ENCODE measurements at places on chromosomes 13 and 19.
A peak's percentile ranks its signal among the peaks of the same experiment; 100 is the strongest.

- peak; percentile 22 for DNase-seq
Measured at GRCh38 chr13:21297447-21297846, 121.0 kb downstream of the MRPL57 start.

GRCh38 chr13:59276436-59276835 is 887.3 kb downstream of the DIAPH3 start:
- peak; percentile 4 for DNase-seq

- no peak for DNase-seq
Measured at GRCh38 chr13:95382916-95383315, 81.7 kb upstream of the ABCC4 start.

DNA sequence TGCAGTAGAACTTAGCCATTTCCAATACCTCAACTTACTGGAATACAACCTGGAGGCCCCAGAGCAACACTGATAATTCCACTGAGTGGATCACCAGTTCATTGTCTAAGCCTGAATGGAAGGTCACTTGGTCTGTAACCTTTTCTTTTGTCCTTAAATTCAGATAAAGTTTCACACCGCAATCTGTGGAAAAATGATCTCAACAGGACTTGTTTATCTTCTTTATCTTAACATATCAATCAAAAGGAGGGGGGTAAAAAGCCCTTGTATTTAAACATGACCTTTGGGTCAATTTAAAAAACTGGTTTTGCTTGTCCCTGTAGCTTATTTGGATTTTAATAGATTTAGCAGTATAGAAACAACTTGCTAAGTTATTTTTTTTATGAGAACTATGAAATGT is 21.6 kb downstream of the SAE1 start:
- DNase-seq = no peak

DNA sequence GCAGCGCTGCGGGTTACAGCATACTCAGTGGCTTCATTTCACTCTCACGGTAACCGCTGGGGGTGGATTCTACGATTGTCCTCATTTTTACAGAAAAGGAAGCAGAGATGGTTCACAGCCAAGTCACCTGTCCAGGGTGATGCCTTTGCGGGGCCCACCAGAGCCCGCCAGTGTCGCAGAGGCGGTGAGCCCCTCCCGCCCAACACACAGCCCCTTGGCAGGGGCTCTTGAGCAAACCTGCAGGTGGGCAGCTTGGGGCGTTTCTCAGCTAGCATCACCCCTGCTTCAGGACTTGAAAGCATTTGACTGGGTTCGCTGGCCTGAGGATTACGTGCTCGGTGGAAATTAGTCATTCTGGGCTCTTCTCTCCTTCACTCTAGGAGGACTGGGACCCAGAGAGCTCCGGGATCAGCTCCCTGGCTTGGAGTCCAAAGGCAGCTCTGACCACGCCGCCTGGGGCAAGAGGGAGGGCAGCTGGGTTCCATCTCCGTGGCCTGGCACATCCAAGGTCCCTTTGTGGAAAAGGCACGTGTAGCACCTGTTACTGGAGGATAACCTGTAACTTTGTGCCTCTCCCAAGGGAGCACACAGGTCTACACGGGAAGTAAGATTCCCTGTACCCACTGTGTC is 62.5 kb upstream of the F7 start:
- DNase-seq = no peak

- no peak for DNase-seq
Measured at GRCh38 chr13:38687246-38688229, 661 bp downstream of the FREM2 start.

- DNase-seq = no peak
Measured at GRCh38 chr19:22545751-22546150, 88.4 kb upstream of the ZNF492 start.

GRCh38 chr19:44657211-44657921 is 13.7 kb downstream of the PVR start:
- peak; percentile 77 for DNase-seq

DNA sequence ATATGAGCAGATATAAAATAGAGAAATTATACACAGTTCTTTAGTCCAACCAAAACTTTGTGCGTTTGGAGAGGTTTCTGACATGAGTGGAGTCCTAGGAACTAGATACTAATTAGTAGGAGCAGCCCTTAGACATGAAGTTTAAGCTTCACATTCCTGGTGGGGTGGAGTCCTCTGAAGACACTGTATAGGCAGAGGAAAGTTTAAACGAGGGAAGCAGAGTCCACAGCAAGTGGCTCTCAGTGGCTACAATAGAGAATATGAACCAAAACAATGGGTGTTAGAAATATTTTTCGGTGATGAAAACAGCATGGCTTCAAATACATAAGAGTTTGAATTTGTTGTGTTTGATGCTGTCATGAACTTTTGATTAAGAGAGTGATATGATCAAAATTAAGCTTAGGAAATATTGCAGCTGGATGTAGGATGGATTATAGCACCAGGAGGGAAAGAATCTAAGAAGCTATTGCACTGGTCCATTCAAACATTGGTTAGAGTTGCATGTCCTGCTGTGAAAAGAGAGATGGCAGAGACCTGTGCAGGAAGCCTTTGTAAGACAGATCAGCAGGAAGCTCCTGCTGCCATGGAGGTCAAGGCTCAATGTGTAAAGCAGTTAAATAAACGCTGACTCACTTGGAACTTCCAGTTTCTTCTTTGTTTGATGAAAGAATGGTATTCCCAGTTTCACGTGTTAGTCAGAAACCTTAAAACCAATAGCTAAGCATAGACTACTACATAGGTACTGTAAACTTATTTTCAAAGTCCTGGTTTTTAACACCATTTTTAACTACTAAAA is 175.2 kb downstream of the TDRD3 start:
- peak; percentile 83 for DNase-seq

- DNase-seq = no peak
Measured at GRCh38 chr19:1474011-1474764, 4.8 kb downstream of the C19orf25 start.

GRCh38 chr19:53908935-53909415 is at the start of gene CACNG7:
Gene CACNG7, plus strand, starts transcription at chr19:53909278. Its CDS starts 3,554 bp downstream, at chr19:53912832.
- DNase-seq = no peak

- DNase-seq = peak; percentile 70
Measured at GRCh38 chr19:47512183-47512947, 2.5 kb downstream of the NAPA start.

- DNase-seq = no peak
Measured at GRCh38 chr19:1757468-1758230, 4.3 kb downstream of the ONECUT3 start.

GRCh38 chr13:77207943-77208342 is 119.0 kb downstream of the MYCBP2 start:
- peak; percentile 51 for DNase-seq

GRCh38 chr13:113597391-113598080 is 13.0 kb downstream of the TFDP1 start:
- DNase-seq = no peak

DNA sequence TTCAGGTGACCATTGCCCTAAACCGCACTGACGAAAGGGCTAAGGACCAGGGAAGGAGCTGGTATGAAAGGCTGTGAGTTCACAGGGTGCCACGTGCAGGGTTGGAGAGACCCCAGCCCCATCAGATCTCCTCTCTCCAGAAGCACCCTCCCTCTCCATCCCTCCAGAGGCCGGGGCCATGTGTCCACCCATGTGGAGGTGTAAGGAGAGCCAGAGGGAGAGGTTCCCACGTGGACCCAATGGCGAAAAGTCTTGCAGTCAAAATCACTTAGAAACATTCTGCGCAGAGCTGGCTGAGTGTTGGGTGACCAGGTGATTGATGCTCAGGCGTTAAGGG is 168.3 kb downstream of the COL4A1 start:
- DNase-seq = no peak

DNA sequence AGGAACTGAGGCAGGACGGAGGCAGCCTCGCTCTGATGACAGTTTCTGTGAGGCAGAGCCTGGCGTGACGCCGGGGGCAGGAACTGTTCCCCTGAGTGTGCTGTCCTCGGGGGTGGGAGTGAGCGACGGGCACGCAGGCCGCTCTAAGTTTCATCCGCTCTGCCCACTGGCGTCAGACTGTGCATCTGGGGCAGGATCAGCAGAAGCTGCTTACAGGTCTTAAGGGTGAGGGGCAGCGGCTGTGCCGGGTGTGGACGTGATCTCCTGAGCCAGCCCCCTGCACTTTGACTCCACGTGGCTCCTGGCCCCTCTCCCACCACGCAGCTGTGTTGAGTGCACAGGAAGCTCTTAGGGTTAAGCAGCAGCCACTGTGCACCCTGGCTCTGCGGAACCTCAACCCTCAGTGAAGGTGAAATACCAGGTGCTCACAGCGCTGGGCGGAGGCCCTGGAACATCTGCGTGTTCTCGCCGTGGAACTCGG is 1.5 kb downstream of the GRK1 start:
- no peak for DNase-seq

- no peak for DNase-seq
Measured at GRCh38 chr13:49366841-49367240, 77.0 kb downstream of the CAB39L start.

GRCh38 chr19:51695702-51696315 is 2.7 kb downstream of the SPACA6 start:
- DNase-seq = no peak

- no peak for DNase-seq
Measured at GRCh38 chr19:1882089-1882785, 3.1 kb downstream of the ABHD17A start.

GRCh38 chr19:2809387-2810140 is 10.1 kb upstream of the ZNF554 start:
- no peak for DNase-seq

DNA sequence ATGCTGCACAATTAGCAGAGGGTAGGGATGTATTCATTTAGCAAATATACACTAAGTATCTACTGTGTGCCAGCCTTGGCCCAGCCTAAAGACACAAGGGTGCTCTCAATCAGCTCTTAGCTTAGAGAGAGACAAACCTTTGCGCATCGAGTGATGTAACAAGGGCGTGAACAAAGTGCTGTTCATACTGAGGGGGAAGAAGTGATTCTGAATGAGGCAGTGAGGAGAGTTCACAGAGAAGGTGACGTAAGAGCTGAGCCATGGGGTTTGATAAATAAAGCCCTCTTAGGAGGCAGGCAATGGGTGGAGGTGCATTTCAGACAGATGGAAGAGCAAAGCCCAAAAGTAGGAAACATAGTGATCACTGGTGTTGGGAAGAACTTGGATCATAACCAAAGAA is 68.5 kb downstream of the FLT1 start:
- DNase-seq = no peak

GRCh38 chr19:49727217-49728030 is 35.7 kb downstream of the TSKS start:
- peak; percentile 65 for DNase-seq

GRCh38 chr13:34346626-34347025 is 528.7 kb downstream of the RFC3 start:
- DNase-seq = no peak

DNA sequence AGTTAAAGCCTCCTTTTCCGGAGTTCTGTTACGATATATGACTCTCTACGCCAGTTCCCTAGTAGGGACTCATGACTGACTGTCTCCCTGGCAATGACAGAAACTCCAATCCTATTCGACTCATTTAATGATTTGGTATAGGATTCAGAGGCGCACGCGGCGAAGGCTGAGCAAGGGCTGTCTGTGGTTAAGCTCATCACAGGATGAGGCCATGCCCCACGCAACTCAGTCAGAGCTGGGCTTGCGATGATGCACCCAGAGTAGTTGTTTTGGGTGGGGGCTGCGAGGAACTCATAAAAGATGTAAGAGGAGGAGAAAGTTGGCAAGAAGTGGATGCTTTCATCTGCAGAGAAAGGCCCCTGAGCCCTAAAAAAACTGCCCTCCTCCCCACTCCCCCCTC is 468 bp upstream of the SERTM1 start:
- DNase-seq = no peak

GRCh38 chr19:58498316-58499020 is 13.3 kb downstream of the SLC27A5 start:
- DNase-seq = no peak

- no peak for DNase-seq
Measured at GRCh38 chr13:104408733-104409132, 1342.5 kb upstream of the SLC10A2 start.

- DNase-seq = no peak
Measured at GRCh38 chr13:42409075-42409474, 137.1 kb downstream of the AKAP11 start.

- peak; percentile 83 for DNase-seq
Measured at GRCh38 chr13:36395280-36395679, 37.0 kb upstream of the CCNA1 start.

GRCh38 chr13:34942732-34943435 is 814 bp downstream of the NBEA start:
- no peak for DNase-seq

DNA sequence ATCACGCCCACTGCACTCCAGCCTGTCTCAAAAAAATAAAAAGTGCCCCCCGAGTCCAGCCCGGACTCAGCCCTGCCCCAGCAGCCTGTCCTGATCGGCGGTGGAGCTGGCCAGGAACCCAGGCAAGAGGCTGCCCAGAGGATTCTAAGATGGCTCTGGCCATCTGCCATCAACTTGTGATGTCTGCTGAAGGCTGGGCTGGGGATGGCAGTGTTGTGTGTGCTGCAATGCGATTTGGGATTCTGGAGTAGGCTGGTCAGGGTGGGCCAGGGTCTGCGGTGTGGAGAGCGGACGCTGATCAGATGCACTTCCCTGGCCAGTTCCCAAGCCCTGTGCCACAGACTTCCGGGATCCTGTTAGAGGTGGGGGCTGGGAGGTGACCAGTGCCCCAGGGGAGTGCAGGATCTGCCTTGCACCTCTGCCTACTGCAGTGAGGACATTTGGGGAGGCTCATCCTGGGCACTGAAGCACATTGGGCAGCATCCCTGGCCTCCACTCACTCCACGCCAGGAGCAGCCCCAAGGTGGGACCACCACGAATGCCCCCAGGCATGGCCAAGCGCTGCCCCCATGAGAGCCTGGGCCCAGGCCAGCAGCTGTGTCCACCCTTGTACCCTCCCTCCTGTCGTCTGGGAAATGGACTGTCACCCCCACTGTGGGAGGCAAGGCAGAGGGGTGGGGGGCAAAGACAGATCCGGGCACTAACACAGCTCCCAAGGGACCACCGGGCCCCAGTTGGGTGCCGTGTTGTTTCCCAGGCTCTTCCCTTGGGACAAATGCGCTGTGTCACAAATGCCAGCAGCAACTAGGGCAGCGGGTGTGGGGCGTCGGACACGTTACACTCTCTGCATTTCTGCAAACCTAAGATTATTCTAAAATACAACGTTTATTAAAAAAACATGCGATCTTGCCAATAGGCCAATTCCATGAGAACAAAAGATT is 3.4 kb upstream of the TBXA2R start:
- no peak for DNase-seq

- no peak for DNase-seq
Measured at GRCh38 chr13:98873377-98874028, 104.4 kb downstream of the DOCK9 start.

DNA sequence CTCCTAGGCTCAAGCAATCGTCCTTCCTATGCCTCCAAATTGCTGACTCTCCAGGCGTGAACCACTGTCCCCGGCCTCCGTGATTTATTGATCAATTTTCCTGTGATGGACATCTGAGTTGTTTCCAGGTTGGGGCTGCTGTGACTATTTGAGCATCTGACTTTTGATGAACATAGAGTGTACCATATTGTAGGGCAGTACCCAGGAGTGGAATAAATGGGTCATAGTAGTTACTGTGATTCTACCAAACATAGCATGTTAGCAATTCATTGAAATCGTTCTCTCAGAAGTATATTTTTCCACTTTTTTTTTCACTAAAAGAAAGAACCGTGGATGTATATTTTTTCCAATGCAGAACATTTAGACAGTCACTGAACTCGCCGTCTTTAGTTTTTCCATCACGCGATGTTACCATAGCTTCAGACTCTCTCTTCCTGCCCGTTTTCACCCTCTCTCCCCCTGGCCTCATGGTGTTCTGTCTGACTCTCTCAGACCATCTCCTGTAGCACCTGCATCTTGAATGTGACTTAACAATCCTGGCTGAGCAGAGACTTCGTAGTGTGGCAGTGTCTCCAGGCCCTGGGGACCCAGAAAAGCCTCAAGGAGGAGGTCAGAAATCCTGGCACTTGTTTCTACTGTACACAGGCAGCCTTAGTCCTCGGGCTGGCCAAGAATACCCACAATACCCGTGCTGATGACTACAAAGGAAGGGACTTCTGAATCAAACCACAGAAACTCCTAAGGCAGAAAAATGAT is 3.2 kb upstream of the RASGRP4 start:
- DNase-seq = no peak
